ENCODE measurements at places on chromosomes 6 and 20.

GRCh38 chr6:32129297-32130088, 595 bp downstream of the FKBPL start:
- no peak for ATAC-seq

- ATAC-seq = no peak
These were observed 5.4 kb downstream of the DUSP22 start for GRCh38 chr6:297571-298232.

DNA sequence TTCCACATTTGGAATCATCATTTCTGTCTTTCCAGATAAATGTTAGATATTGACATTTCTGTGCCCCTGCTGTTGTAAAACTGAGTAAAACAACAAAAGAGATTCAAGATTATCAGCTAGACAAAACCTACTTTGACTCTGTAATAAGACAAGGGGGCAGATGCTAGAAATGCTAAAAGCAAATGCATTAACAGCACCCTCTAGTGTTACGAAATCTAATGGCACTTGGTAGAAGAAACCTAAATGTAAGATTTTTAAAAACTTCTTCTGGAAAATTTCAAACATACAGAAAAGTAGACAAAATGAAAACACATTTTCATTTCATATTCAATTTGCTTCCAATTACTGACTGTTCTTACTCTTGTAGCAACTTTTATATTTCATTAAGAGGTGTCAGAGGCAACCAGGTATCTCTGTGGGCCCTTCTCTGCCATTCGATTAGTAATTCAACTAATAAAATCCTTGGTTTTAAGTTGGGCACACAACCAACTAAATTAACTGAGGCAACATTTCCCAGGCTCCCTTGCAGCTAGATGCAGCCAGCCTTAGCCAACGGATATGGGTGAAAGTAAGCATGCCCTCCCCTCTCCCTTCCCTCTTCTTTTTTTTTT, 45.0 kb downstream of the SLC23A2 start:
- ATAC-seq = peak; percentile 51

- peak; percentile 12 for ATAC-seq
These were observed 3.3 kb upstream of the ULBP3 start for GRCh38 chr6:150072201-150072600.

- peak; percentile 90 for ATAC-seq
These were observed 43.7 kb upstream of the HFE start for GRCh38 chr6:26043384-26044139.

- no peak for ATAC-seq
These were observed 2.3 kb upstream of the ADGRB3 start for GRCh38 chr6:68632734-68633133.

DNA sequence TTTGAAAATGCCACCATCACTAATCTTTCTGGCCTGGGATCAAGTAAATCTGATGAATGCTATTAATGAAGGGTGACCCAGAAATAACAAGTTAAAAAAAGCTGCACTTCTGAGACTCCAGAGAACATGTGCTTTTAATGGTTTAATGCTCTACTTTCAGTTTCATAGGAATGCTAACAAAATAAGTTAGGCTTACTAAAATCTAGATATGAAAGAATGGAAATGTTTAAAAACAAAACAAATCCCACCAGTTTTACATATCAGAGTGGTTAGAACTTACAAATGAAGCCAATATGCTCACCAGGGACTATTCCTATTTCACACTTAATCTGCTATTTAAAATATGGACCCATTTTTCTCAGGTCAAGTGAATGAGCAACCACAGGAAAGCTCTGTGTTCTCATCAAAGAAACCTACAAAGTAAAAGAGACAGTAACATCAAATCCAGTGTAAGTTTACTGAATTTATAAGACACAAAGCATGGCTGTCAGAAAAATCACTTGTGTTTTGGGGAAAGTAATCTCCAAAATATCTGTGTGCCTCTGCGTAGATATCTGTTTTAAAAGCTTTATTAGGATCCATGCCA, 40.3 kb downstream of the FYN start:
- no peak for ATAC-seq

- ATAC-seq = no peak
These were observed 185.7 kb downstream of the MTHFD1L start for GRCh38 chr6:151051164-151051563.

- no peak for ATAC-seq
These were observed 10.5 kb upstream of the RAMACL start for GRCh38 chr6:166596776-166597507.

DNA sequence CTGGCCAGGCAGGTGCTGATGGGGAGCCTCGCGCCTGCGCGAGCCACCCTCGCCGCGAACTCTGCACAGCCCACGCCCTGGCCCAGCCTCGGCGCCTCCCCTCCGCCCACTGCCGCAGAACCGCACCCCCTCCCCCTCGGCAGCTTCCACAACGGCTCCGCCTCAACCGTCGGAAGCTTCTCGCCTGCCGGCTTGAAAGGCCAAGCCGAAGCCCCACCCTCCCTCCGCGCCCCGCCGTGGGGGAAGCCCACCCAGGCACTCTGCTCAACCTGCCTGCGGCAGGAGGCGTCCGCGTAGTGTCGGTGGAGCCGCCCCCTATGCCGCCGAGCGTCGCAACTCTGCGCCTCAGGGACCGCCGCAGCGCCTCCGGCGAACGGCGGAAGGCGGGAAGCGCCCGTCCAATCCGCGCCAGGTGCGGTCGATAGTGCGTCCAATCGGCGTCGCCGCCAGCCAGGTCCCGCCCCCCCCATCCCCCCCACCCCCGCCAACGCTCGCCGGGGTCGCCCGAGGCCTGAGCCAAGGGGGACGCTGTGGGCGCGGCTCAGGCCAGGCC, at the start of gene SYCP2:
Gene SYCP2, minus strand, starts transcription at position 342 of the 553 bp plus-strand sequence. CDS start 11,224 bp downstream, outside the sequence.
- ATAC-seq = peak; percentile 83

DNA sequence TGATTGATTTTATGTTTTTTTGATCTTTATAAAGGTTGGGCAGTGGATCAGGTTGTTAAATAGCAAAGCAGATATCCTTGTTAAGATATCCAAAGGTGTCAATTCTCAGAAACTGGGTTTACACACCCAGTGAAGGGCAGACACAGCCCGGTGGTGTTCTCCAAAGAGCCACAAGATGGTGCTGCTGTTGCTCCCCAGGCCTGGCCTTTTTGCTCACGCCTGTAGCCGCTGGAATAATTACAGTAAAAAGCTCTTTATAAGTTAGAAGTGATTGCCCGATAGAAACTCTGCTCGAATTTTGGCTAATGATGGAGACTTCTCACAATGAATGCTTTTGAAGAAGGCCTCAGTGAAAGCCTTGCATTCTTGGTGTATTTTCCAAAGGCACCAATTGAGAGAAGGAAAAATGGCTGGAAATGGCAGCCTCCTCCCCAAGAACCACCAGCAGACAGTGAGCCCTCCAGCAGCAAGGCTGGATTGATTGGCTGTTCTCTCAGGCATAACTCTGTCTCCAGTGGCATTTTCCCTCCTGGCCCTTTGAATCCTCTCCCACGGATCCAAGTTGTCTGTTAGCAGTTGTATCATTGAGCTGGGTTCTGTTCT, 120.5 kb upstream of the CHD6 start:
- ATAC-seq = no peak

GRCh38 chr6:144064402-144065212, 30.8 kb downstream of the SF3B5 start:
- ATAC-seq = peak; percentile 40

- no peak for ATAC-seq
These were observed 393.2 kb upstream of the SOX4 start for GRCh38 chr6:21200134-21200870.

GRCh38 chr20:8996817-8997512, 71.9 kb upstream of the PLCB4 start:
- ATAC-seq = no peak

GRCh38 chr6:22313796-22314195, 17.0 kb upstream of the PRL start:
- no peak for ATAC-seq

DNA sequence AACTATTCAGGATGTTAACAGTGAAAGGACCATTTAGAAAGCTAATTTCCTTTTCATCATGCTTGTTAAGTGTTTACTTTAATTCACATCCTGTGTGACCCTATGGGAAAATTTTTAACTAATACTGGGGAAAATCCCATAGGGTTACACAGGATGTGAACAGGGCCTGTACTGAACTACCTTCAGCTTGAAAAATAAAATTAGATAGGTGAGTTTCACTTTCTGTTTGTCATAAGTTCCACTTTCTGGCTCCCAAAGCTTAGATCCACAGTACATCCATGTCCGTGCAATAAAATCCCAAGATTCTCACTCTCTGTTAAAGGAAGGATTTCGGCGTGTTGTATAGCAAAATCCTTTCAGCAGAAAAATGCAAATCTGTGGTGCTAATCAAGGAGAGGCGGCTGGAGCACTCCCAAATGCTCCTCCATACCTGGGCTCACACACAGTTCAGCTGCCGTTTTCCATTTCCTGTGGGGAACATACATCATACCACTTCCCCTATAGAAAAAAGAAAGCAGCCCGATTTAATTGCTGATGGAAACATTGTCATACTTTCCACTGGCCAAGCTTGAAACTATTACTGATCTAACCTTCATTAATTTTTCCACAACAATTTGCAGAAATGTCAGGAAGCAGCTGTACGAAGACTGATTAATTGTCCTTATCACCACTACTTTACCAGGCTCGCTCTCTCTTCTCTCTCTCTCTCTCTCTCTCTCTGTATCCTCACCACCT, 125.2 kb downstream of the HIVEP2 start:
- peak; percentile 47 for ATAC-seq

DNA sequence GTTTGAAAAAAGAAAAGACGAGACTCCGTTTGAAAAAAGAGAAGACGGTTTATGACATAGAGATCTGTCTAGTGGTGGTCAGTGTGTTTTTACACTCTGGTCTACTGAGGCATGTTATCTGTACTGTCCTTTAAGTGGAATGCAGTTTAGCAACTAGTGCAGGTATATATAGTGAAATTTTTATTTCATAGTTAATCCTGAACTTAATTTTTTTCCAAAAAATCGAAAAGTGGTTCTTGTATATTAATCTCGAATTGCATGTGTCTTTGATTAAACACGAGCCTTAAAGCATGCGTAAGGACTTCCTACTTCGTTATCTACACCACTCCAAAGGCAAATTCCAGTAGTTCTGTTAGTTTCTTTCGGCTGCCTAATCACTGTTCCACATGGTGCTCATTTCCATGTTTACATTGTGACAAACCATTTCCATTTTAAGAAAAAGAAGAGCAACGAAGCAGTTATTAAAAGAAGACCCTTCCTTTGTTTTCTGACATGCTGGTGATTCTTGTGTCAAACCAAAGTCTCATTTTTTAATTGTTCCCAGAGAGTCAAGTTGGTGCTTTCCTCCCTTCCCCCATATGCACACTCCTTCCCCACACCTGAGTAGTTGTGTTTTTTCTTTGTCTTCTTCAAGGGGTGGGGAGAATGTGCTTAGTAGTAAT, 2.3 kb downstream of the SNX9 start:
- ATAC-seq = no peak

DNA sequence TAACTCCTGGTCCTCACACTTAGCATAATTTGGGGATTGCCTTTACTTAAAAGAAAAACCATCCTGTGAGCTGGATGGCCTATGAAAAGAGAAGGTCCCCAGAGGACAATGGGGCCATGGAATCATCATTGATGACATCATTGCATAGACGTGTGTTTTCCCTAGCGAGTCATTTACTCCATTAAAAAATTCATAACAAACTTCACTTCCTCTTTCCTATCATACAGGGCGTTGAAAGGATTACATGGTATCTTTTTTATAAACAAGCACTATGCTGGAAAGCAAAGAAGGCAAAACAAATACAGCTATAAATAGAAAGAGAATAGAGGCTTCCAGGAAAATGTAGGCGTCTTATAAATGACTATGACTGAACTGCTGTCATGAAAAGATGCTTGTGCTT, 11.3 kb upstream of the COL12A1 start:
- ATAC-seq = no peak

DNA sequence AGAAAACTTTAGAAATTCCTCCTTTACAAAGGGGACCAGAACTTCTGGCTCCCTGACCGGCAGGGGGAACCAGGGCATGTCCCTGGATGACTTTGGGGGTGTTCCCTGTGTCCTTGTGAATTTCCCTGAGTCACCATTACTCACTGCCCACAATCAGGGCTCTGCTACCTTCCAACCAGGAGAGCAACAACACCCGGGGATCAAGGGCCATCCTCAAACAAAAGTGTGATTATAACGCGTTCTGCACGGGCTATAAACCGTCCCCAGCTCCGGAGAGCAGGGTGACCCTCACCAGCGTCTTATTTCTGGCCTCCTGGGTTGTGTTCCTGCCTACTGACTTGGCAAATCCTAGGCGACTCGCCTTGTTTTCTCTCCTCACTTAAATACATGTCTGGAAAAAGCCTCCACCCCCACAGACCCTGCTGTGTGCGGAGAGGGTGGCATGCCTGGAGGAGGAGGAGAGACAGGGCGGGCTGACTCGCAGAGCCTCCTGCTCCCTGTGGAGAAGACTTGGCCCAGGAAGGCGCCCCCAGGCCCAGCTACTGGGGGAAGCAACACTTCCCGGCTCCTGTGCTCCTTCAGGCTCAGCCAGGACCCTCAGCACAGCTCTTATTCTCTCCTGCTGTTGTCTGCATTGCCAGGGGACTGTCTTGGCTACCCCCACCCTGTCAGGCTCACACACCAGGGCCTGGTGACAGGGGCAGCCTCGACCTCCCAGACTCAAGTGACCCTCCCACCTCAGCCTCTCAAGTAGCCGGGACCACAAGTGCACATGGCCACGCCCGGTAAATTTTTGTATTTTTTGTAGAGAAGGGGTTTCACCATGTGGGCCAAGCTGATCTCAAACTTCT, 54.1 kb downstream of the FGD2 start:
- ATAC-seq = no peak

- no peak for ATAC-seq
These were observed 4.8 kb downstream of the TRPC4AP start for GRCh38 chr20:35087791-35088190.

DNA sequence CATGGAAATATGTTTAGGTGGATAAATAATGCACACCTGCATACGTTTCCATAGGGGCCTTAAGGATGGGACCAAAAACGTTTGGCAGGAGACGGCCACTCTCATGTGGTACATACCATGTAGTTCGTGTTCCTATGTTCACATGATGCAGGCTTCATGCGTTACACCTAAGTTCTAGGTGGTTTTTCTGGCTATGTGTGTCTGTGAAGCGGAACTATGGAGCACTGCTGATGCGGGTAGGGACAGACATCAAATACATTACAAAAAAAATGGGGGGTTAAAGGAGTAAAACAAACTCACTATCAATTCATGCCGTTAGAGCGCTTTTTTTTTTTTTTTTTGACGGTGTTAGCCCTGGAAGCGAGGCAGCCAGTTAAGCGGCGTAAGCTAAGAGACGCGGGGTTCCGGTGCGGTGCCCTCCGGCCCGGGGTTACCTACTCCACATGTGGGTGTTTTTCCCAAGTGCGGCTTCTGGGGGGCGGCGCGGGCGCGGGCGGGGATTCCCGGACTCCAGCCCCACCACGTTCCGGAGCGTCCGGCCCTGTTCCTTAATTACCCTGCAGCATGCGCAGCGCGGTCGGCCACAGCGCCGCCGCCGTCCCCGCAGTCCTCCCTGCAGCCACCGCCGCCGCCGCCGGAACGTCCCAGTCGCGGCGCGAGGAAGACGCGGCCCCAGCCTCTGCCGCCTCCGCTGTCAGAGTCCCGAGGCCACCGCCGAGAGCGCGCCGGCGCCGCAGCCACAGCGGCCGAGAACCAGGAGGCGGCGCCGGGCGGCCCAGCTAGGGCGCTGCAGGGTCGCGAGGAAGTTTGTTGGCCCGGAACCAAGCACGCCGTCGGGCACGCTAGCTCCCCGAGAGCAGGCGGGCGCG, 648 bp downstream of the COL19A1 start:
- peak; percentile 81 for ATAC-seq

Measured in activated CD4-positive, CD25-positive, alpha-beta regulatory T cell treated with anti-CD3 and anti-CD28 coated beads, Interleukin-2, amount 50 U/mL, for 24 hours (primary cell).